ENCODE measurements at places on chromosomes 12 and 14.

DNA sequence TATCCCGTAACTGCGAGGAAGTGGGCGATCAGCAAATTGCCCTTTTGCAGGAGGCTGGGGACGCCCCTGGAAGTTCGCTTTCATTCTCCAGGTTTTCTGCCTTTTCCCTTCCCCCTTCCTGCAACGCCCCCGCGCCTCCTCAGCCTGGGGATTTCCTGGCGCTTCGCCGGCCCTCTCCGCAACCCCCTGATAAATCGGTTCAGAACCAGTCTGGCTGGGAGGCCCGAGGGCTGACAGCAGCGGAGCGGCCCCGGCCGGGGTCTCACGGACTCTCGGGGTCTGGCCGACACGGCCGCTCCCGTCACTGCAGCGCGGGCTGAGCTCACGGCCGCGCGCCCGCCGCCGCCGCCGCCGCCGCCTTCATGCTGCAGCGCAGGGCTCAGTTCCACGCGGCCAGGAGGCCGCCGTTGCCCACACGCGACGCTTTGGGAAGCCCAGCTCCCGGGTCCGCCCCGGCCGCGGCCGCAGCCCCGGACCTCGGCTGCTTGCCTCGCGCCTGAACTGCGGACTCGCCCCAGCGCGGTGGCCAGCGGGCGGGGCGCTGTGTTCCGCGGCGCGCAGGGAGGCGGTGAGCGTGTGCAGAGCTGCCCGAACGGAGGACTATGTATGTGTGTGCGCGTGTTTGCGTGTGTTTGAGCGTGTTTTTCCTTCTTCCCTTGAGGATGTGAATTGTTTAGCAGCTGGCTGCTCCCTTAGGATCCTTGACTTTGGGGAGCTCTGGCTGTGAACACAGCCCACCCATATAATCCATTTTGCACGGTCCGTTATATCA lies at the start of gene LRFN5:
Gene LRFN5, plus strand, starts transcription at position 345 of the 772 bp plus-strand sequence.
- no peak for DNase-seq

DNA sequence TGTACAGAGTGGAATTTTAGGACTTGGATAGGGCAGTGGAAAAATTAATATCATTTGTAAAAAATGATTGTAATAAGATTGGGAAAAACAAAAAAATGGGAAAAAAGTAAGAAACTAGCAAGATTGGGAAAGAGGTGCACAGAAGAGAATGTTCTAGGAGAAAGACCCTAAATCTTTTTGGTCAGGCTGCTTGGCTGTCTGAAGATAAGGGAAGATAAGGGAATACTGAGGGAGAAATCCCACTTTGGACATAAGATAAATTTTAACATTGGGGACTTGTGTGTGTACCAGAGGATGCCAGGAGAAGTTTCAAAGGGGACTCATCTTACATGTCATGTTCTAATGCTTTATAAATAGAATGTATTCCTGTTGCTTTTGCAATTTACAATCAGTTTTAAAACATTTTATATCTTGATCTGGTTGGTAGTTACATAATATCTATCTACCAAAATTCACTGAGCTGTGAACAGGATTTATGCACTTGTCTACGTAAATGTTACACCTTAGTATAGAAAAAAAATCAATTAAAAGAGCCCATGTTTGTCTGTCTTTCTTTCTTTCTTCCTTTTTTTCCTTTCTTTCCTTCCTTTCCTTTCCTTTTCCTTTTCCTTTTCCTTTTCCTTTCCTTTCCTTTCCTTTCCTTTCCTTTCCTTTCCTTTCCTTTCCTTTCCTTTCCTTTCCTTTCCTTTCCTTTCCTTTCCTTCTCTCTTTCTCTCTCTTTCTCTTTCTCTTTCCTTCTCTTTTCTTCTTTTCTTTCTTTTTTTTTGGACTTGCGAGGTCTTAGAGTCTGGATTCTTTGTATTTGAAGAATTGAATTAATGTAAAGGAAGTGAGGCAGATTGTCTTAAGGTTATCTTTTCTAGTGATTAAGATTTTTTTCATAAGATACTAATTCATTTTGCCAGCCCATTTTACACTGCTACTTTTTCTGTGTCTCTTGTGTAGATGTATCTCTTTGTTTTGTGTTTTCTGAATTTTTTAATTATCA lies 66.1 kb downstream of the KTN1 start:
- DNase-seq: no peak

- DNase-seq: no peak
Observed at GRCh38 chr14:77436042-77436441, 12.7 kb upstream of the NOXRED1 start.

- DNase-seq: no peak
Observed at GRCh38 chr14:55116246-55117030, 12.6 kb upstream of the LGALS3 start.

DNA sequence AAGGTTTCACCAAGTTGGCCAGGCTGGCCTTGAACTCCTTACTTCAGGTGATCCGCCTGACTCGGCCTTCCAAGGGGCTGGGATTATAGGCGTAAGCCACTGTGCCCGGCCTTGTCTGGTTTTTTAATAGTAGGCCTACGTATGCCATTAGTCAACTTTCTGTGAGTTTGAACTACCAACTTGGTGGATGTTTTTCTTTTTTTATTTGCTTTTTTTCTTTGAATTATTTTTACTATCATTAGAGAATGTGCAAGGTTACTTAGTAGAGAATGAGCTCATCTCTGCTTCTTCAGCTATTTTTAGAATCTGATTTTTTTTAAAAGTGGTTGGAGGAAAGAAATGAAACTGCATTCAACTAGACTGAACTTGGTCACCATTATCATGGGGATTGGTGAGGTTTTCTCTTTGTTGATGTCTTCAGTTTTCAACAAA lies 51.4 kb downstream of the HMGA2 start:
- no peak for DNase-seq

- no peak for DNase-seq
Observed at GRCh38 chr14:79967001-79967400, 244.3 kb downstream of the DIO2 start.

- no peak for DNase-seq
Observed at GRCh38 chr12:115716551-115716950, 560.9 kb downstream of the MED13L start.

DNA sequence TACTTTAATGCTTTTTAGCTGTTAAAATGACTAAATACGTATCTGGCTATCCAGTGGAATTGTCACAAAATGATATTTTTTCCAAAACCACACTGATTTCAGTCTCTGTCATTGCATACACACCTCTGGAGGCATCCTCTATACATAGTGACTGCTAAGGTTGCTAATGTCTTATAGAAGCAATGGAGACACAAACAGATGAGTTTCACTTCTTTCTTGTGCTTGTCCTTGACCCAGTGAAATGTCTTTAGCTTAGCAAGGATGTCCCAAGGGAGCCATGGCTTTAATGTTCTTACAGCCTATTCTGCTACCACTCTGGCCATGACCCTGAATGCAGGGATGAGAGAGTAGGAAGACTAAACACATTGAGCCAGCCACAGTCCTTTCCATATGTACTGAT lies 90.3 kb downstream of the TPH2 start:
- no peak for DNase-seq

GRCh38 chr14:59698793-59699192 lies 122.2 kb upstream of the CCDC175 start:
- DNase-seq: no peak

GRCh38 chr14:91223028-91223783 lies 21.3 kb downstream of the GPR68 start:
- no peak for DNase-seq

- DNase-seq: no peak
Observed at GRCh38 chr12:46517579-46517962, 145.0 kb upstream of the SLC38A2 start.

DNA sequence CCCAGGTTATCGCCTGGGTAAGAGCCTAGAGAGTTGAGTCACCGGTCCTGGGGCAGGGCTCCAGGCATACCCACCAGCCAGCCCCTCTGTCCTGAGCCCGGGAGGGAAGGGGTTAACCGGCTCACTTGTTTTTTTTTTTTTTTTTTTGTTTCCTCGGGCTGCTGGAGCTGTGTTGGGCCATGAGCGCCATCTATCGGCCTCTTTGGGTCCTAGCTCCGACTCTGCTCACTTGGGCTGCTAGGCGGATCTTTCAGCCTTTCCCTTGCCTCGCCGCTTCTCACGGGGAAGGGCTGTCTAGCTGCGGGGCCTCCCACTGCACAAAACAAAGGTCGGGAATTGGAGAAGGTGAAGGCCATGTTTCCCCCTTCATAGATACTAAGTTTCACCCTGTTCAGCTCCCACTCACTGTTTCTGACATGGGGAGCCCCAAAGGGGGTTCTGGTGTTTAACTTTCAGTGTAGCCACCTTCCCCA lies 2.8 kb upstream of the SMUG1 start:
- peak; percentile 57 for DNase-seq

DNA sequence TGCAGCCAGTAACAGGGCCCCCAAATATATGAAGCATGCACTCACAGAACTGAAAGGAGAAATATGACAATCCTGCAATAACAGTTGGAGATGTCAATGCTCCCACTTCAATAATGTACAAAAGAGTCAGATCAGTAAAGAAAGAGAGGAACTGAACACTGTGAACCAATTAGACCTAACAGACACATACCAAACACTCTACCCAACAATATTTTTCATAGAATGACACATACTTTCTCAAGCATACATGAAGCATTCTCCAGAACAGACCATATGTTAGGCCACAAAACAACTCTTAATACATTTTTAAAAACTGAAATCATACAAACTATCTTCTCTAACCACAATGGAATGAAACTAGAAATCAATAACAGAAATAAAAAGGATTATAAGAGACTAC lies 80.2 kb downstream of the ELK3 start:
- no peak for DNase-seq

- DNase-seq: no peak
Observed at GRCh38 chr14:74562515-74563232, 49.4 kb downstream of the LTBP2 start.

- DNase-seq: no peak
Observed at GRCh38 chr14:21070610-21071224, 613 bp downstream of the ARHGEF40 start.

- no peak for DNase-seq
Observed at GRCh38 chr14:49905989-49906388, 13.1 kb downstream of the ARF6 start.

- DNase-seq: no peak
Observed at GRCh38 chr12:16568873-16569272, 37.1 kb downstream of the LMO3 start.

DNA sequence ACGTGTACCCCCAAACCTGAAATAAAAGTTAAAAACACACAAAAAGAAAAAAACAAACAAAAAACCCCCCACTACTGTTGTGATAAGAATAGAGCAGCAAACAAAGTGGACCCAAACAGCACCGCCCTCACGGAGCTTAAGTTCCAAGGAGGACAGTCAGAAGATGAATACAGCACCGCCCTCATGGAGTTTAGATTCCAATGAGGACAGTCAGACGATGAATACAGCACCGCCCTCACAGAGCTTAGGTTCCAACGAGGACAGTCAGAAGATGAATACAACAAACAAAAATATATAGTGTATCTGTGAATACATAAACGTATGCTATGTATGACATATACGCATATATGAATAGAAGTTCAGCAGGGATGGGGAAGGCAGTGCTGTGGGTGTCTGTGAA lies 353.8 kb downstream of the GLT1D1 start:
- no peak for DNase-seq

- DNase-seq: no peak
Observed at GRCh38 chr12:19642345-19642744, 203.1 kb downstream of the AEBP2 start.

- DNase-seq: no peak
Observed at GRCh38 chr14:71469643-71470335, 462.4 kb upstream of the RGS6 start.

GRCh38 chr12:127909041-127909440 lies 357.9 kb upstream of the TMEM132C start:
- no peak for DNase-seq

- DNase-seq: no peak
Observed at GRCh38 chr12:106889326-106889725, 66.4 kb upstream of the TMEM263 start.

DNA sequence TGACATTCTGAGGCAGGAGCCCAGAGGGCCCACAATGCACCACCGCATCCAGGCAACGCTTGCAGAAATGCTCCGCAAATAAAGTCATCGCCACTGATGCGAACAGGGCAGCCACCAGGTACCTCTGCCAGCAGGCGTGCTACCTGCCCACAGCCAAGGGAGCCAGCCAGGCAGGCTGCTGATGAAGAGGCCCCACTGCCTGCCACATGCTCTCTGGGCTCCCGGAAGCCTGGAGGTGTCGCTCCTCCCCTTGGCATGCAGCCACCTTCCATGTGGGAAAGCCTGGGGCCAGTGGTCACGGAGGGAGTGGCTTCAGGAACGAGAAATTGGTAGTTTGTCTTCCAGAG lies 14.7 kb downstream of the GPR132 start:
- no peak for DNase-seq

DNA sequence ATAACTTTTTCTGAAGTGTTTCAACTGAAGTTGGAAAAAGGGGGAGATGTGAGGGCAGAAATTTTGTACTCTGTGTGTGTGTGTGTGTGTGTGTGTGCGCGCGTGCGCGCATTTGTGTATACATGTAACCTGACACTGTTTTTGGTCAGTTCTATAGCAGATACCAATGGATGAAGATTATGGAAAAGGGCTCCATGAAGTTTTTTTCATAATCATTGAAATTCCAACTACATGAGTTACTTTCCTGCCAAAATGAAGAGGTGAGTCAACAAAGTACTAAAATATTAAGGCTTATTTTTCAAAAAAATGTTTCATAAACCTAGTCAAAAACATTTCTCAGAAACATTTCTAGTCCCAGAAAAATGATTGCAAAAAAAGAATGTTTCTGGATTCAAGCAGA lies 25.7 kb upstream of the CERS5 start:
- no peak for DNase-seq

DNA sequence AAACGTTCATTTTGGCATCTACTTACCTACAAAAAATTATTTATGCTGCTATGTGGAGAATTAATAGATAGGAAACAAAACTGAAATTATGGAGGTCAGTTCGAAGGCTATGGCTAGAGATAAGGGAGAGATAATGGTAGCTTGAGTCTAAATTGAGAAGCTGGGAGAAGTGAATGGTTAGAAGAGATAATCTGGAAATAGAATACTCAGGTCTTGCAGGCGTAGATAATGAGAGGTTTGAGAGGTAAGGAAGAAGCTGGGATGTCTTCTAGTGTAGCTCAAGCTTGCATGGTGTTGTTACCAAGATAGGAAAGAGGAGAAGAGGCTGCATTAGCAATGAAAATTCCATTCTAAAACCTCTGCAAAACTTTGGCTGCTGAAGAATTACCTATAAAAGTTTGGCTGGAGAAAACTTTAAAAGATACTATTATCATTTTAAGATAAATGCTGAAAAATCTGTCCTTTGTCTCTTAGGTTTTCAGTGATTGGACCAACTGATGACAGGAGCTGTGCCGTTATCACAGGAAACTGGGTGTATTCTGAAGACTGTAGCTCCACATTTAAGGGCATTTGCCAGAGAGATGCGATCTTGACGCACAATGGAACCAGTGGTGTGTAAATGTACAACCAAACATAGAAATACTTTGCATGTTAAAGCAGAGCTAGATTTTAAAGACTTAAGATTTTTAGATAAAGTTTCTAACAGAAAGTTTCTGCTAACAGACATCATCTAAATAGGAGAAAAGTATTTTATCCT lies 14.1 kb downstream of the KLRF2 start:
- no peak for DNase-seq

GRCh38 chr14:74941676-74942097 lies 13.7 kb downstream of the PGF start:
- DNase-seq: peak; percentile 25

- DNase-seq: no peak
Observed at GRCh38 chr12:99444859-99445316, 202.7 kb upstream of the GARIN6 start.

GRCh38 chr14:98244966-98245569 lies 1026.9 kb downstream of the BCL11B start:
- no peak for DNase-seq
